ENCODE measurements at places on chromosomes 12 and 14.

DNA sequence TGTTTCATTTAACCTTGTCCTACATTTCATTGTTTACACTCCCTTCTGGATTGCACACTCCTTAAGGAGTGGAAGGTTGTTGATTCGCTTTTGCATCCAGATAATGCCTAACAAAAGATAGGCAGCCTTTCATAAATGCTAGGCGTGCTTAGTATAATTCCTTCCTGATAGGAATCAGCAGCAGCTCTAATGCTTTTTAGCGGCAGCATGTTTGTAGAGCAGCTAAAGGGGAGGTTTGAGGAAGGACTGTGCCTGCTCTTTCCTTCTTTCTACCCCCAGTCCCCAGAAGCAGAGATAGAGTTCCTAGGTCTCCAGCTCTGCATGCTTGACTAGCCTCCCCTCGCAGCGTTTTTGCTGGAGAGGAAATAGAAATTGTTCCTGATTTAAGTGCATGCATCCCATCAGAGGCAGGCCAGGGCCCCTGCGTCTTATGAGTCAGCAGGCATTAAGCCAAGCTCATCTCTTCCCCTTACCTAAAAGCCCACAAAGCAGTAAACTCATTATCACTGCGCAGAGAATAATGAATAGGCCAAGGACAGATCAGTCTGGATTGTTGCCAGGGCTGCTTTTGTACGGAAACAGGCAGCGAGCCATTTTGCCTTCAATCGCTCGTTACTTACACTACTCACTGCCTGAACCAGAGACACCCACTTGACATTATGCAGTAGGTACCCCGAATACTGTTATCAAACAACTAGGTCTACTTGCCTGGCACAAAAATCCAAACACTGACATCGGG, 14.0 kb upstream of the TBPL2 start:
- DNase-seq, result peak; percentile 86

DNA sequence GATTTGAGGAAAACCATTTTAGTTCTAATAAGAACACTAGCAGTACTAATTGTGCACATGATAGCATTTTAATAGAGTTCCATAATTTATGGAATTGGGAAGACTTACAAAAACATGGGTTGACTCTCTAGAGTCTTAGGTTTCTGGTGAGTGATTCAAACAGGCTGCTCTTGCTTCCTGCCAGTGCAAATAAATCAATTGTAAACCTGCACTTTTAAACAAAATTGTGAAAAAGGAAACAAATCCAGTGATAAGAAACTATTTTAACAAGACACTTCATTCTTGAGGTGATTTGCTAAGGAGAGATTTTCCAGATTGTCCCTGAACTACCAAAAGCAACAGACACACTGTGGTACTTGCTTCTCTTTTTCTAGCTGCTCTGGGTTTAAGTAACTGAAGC, 112.2 kb downstream of the CACNA1C start:
- peak; percentile 58 for DNase-seq

DNA sequence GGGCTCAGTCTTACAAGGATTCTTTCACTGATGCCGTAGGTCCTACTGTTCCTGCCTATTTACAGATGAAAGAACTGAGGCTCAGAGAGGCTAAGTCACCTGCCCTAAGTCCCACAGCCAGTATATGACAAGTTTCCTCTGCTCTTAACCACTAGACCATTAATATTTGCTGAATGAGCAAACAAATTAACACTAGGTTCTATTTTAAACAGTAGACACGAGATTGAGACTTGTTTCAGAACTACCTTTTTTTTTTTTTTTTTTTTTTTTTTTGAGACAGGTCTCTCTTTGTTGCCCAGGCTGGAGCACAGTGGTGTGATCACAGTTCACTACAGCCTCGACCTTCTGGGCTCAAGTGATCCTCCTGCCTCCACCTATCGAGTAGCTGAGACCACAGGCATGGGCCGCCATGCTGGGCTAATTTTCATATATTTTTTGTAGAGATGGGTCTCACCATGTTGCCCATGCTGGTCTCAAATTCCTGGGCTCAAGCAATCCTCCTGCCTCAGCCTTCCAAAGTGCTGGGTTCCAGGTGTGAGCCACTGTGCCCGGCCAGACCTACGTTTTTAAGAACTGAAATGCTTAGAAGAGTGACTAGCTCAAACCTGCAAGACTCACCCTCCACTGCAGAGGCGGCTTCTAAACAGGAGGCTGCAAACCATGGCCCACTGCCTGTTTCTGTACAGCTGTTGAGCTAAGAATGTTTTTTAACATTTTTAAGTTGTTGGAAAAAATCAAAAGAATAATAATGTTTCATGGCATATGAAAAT, 12.9 kb downstream of the SYNE3 start:
- DNase-seq, result no peak

DNA sequence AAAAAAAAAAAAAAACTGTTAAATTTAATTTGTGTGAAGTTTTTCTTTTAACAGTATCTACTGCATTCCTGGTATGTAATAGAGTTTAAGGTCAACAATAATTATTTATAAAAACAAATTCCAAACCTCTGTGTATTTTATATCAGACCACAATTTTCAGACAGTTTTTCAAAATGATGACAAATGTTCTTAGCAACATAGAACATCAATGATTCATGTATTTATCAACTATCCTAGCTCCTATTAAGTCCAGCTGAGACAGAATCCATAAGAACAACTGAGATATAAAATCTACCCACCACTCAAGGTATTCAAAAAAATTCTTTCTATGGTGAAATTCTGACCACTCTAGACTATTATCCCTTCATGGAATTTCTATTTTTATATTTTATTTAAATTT, 144.5 kb downstream of the EPS8 start:
- DNase-seq, result peak; percentile 48

DNA sequence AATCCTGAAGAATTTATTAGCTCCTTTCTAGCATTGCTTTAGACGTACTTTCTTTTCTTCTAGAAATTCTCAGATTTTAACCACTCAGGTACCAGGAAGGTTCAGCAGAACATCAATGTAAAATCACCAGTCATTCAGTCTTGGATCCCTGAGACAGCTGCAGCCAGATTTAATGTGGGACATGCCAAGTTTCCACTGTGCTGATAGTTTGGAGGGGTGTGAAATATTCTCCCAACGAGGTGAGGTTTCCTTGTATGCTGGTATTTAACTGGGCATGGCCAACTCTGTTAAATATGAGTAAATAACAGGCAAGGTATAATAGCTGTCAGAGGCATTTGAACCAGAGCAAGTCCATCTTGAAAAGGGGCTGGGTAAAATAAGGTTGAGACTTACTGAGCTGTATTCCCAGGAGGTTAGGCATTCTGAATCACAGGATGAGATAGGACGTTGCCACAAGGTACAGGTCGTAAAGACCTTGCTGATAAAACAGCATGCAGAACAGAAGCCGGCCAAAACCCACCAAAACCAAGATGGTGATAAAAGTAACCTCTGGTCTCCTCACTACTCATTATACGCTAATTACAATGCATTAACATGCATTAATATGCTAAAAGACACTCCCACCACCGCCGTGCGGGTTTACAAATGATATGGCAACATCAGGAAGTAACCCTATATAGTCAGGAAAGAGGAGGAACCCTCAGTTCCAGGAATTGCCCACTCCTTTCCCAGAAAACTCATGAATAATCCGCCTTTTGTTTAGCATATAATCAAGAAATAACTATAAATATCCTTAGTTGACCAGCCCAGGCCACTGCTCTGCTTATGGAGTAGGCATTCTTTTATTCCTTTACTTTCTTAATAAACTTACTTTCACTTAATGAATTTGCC, 75.2 kb upstream of the RASSF8 start:
- no peak for DNase-seq

DNA sequence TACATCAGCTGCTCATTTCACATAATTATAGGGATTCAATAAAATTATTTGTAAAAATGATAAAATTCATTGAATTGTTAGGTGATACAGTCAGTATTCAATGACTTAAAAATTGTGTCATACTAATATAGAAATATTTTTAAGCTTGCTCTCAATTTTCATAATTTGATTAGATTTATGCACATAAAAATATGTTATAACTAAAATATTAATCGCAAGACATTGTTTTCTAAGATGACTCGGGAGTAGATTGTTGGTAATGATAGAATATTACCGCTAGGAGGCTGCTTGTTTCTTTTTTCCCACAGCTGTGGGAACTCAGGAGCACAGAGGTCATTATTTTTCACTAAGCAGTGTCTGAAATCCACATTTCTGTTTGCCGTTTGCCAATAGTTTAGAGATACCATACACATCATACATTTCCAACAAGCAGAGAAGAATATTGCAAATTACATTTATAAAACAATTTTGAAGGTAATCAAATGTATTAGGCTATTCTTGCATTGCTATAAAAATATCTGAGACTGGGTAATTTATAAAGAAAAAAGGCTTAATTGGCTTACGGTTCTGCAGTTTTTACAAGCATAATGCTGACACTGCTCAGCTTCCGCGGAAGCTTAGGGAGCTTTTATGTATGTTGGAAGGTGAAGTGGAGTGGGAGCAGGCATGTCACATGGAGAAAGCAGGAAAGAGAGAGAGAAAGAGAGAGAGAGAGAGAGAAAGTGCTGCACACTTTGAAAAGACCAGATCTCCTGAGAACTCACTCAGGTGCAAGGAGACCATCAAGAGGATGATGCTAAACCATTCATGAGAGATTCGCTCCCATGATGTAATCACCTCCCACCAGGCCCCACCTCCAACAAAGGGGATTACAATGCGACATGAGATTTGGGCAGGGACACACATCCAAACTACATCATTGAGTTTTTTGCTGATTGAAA, 9.2 kb downstream of the CD69 start:
- peak; percentile 16 for DNase-seq

DNA sequence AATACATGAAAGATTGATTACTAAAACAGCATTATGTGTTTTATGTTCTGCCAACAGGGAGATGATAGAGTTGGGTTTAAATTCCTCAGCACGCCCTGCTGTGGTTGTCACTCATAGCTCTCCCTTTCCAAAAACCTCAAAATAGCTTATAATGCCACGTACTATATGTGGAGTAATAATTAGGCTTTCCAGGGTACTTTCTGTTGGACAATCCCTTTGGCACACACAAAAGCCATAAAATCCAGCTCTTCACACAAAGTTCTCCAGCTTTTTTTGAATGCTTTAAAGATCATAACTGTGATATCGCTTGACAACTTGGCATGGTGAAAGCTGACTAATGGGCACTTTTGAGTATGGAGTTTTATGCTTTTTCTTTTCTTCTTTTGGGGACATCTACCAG, 145.3 kb upstream of the DCN start:
- peak; percentile 15 for DNase-seq

DNA sequence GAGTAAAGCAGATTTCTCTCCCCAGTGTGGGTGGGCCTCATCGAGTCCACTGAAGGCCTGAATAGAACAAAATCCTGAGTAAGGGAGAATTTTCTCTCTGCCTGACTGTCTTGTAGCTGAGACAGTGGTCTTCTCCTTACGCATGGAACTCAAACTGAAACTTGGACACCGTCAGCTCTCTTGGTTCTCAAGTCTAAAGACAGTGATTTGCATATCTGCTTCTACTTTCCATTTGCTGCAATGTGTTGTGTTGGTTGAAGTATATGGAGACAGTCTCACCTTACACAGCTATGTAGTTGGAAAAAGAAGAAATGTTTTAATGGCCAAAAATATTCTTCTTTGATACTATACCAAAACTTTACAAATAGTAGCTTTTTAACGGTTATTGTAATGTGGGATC, 160.2 kb upstream of the LMNTD1 start:
- DNase-seq, result no peak

DNA sequence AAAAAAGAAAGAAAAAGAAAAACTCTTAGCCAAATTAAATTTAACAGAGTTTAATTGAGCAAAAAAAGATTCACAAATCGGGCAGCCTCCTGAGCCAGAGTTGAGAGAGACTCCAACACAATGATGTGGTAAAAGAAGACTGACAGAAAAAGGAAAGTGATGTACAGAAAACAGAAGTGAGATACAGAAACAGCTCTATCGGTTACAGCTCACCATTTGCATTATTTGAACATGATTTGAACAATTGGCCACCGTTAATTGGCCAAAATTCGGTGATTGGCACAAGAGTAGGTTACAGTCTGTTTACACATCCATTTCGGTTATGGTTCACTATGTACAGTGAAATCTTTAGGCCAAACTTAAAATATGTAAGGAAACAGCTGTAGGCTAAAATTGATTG, 117.7 kb downstream of the SPTSSA start:
- DNase-seq, result no peak

- no peak for DNase-seq
These were observed 17.4 kb downstream of the TAMALIN start for GRCh38 chr12:52023976-52024688.

DNA sequence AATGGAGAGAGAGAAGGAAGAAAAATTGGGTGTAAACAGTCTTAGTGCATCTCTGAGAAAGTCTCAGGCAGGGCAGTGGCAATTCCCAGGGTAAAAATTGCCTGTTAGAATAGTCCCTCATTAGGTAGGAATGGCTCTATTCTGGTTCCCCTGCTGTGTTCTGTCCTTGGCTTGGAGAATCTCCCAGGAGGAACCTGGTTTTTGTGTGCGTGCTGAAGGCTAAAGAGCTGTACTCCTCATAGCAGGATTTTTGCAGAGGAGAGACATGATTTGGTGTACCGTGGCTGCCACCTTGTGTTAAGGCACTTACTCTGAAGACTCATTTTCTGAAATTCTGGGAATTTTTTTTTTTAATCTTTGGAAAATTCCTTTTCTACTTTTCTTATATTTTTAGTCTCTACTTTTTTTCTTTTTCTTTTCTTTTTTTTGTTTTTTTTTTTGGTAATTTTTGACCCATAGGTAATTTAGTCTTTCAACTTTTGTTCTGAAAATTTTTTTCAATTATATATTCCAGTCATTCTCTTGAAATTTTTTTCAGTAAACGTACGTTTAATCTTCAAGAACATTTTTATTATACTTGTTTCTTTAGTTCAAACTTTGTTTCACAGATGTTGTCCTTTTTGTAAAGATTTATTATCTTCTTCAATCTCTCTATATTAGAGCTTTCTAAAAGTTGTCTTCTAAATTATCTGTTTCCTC, 63.8 kb downstream of the FBXO33 start:
- peak; percentile 78 for DNase-seq

GRCh38 chr14:95832012-95832411, 44.6 kb upstream of the TUNAR start:
- DNase-seq, result no peak

- no peak for DNase-seq
These were observed 221.7 kb upstream of the GRIP1 start for GRCh38 chr12:66900616-66901015.

DNA sequence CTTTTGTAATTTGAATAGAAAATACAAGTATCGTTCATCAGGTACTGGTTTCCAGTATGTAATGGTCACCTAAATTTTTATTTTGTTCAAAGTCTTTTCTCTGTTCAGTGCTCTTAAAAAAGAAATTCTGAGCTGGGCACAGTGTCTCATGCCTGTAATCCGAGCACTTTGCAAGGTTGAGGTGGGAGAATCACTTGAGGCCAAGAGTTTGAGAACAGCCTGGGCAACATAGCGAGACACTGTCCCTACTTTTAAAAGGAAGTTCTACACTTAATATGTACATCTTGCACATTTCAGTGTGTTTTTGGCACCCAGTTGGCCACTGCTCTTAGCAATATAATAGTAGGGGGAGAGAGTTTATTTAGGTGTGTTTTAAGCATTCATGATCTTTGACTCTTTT, 27.9 kb downstream of the PCNX1 start:
- DNase-seq, result no peak

- no peak for DNase-seq
These were observed 65.5 kb downstream of the KSR2 start for GRCh38 chr12:117903110-117903840.

- DNase-seq, result no peak
These were observed 3.7 kb upstream of the FAIM2 start for GRCh38 chr12:49907352-49907751.

GRCh38 chr14:95464514-95464913, 51.9 kb downstream of the SYNE3 start:
- no peak for DNase-seq

GRCh38 chr12:26122061-26122680, 2.7 kb downstream of the BHLHE41 start:
- DNase-seq, result peak; percentile 34

- DNase-seq, result peak; percentile 48
These were observed 351.0 kb downstream of the NAV3 start for GRCh38 chr12:78181544-78182162.

Data from IMR-90 (cell line).